Stomach (tissue), 19 donors: ENCODE measurements at places on chromosomes 6 and 20. TPM values are rescaled to one million over a fixed set of nuclear protein-coding genes. Genes with fewer than 3 reads are reported as not detected.

Gene ANGPT4
- 0.29 TPM for total RNA-seq

Gene FOXQ1
- 13.4 TPM for total RNA-seq

Gene NKX2-2
- total RNA-seq, result not detected

Gene MAS1
- total RNA-seq, result not detected

Gene SPDEF
- total RNA-seq, result 3.5 TPM

Gene SERAC1
- total RNA-seq, result 12.3 TPM

DNA sequence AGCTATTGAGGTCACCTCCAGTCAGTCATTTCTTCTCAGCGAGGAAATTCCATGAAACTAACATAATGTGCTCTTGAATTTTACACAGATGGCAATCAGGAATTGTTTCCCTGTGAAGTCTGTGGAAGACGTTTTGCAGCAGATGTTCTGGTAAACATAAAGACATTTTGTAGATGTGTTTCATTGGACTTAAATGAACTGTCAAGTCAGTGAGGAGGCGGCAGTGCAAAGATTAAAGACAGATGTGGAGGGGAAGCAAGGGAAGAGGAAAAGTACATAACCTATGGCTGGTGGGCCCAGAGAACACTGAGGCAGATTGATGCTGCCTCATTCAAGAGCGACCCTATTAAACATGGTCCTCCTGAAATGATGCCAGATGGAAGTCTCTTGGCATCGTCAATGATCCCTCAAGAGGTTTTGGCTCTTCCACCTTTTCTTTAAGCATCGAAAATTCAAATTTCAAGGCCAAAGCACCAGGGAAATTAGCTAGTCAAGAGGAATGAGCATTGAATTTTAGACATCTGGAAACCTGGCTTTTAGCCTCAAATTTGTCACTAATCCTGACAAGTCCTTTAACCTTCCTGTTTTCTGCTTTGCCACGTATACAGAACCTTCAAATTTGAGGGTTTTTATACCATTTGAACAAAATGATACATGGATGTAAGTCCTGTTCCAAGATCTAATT lies 20.1 kb downstream of the ZC2HC1B start:
- DNase-seq, result no peak

DNA sequence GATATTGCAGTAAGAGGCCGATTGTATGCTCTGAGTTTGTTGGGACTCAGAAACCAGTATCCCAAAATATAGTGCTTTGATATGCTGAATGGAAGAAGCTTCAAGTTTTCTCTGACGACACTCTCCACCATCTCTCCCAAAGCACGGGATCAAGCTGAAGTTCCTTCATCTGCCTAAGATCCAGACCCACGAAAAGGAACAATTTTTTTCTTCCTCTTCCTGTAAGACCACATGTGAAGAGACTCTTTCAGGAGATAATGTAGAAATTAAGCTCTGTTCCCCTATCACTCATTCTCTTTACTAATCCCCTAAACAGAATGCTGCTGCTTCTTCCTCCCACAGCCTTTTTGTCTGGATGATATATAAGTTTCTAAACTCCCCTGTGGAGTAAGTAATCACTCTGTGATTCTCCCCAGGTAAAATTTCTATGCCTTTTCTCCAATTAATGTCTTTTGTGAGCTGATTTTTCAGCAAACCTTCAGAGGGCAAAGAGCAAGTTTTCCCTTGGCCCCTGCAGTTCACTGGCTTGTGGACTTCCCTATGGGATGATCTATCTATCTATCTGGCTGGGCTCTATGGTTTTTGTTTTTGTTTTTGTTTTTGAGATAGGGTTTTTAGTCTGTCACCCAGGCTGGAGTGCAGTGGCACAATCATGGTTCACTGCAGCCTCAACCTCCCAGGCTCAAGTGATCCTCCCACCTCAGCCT lies 13.5 kb upstream of the PNRC1 start:
- DNase-seq, result no peak

DNA sequence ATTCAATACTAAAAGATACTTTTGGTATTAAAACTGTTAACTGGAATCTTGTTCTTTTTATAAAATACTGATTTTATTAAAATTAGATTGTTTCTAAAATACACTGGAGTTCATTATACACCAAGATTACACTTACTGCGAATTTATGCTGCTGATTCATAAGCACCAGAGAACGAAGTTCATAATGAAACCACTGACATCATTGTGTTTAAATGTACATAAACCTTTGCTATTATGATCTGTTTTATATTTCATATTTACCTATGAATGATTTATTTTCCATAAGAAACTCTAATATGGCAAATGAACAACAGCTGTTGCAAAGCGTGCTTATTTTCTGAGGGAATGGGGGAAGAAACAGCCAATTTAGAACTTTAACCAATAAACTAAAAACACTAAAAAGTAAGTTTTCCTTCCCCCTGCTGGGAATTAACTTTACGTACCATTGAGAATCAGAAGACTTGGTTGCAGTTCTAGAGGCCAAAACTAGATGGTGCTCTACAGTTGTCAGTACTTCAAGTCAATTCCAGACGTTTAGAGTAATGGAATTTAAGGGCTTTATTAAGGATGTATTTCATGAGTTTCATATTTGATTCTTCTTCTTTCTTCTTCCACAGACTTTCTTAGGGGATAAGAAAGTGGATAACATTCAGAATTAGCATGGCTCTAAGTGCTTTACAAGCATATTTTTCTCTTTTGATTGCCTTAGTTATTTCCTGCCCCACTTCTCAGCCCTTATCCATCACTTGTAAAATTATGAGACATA lies 30.8 kb upstream of the COL19A1 start:
- DNase-seq, result no peak

DNA sequence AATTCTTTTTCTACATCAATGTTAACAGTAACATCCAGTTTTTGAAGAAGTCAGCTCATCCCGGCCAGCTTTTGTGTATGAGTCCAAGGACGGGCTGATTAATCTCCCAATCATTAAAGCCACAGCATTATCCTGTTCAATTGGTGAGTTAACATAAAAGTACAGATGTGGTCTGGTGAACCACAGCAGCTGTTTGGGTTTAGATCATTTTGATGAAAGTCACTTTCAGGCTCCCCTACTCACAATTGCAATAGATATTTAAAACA lies 69.0 kb upstream of the NFATC2 start:
- no peak for DNase-seq

GRCh38 chr6:93069856-93070255 lies 349.5 kb downstream of the EPHA7 start:
- DNase-seq, result no peak

- DNase-seq, result no peak
These were observed 40.9 kb upstream of the NOL4L start for GRCh38 chr20:32625996-32626395.

GRCh38 chr6:111563581-111563980 lies 42.1 kb downstream of the TRAF3IP2 start:
- no peak for DNase-seq

DNA sequence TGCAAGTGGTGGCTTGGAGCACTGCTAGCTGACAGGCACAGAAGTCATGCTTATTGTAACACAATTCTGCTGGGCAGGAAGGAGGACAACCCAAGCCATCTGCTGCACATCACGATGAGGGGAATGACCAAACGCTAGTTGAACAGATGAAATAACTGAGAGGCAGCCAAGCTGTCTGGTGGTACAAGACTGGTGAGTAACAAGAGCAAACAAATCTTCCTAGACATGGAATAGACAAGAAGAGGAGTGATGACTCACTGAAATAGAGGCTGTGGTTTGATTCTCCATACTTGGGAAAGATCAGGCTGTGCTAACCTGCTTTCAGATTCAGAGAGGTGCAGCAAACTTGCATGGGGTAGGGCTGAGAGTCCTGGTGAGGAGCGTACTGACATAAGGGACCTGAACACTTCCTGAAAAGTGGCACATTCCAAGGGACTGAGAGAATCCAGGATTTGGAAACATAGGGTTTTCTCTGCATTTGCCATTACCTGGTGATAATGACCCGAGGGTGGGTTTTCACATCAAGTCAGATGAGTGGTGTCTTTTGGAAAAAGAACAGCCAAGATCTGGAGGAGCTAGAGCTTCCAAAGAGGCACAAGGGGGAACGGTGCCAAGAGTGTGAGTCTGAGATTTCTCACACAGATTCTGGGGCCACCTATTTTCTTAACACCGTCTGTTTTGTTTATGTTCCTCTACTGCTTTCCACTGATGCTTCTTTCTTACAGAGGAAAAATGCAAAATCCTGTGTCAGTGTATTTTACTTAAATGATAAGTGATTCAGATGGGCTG lies 60.0 kb downstream of the PRL start:
- DNase-seq, result no peak

- no peak for DNase-seq
These were observed 11.9 kb upstream of the LATS1 start for GRCh38 chr6:149729824-149730223.

DNA sequence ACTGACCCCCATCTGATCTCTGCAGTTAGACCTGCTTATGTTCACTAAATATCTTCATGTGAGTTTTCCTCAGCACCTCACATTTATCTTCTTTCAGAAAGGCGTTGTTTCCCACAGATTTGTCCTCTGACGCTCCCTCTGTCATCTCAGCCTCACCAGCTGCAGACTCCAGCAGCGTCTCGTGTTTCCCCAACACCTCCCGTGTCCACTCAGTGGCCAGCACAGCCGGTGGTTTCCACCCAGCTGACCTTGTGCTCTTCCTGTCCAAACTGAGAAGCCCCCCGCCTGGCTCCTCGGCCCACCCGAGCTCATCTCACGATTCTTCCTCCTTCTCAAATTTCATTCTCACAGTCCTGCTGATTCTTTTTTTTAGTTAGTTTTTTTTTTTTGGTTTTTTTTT lies 12.5 kb downstream of the ERMARD start:
- no peak for DNase-seq

GRCh38 chr20:48141660-48142515 lies 356.6 kb upstream of the SULF2 start:
- no peak for DNase-seq

DNA sequence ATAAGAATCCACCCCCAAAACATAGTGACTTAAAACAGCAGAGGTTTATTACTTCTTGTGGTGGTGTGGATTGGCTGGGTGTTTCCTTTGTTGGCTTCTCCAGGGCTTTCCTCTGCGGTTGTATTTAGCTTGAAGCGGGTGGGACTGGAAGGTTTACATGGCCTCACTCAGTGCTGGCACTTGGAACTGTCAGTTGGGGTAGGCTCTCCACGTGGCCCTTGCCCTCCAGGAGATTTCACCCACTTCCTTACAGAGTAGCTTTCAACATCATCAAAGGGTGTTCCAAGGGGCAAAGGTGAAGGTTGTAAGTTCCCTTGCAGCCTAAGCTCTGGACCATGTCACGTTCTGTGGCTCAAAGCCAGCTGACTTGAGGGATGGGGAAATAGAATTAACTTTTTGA lies 32.5 kb upstream of the NKX2-2 start:
- DNase-seq, result no peak
